ENCODE measurements at places on chromosomes 2 and 18.

DNA sequence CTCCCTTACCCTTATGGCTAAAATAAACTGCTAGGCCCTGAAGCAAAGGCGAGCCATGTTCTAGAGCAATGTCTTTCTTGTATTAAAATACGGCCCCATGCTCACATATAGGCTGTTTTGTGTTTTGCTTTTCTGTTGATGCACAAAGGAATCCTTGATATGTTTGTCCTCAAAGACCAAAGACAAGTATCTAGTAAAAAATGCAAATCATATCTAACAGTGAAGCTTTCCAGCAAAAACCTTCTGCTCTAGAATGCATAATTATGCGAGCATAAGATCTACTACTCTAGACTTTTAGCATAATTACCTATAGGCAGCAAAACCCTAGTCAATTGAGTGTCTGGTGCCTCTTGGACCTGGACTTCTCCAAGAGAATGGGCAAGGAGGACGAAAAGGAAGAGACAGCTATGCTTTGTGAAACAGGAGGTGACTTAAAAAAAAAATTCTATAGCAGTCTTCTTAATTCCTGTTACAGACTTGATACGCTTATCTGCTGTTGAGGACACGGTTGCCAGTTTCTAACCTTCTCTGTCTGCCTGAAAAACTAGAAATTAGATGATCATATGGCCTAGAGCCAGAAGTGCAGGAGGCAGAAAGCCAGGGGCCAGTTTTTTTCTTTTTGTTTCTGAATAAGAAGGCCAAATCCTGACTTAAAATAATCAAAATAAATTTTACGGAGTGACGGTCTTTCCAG is 1.5 kb upstream of the AMMECR1L start:
- DNase-seq = no peak

DNA sequence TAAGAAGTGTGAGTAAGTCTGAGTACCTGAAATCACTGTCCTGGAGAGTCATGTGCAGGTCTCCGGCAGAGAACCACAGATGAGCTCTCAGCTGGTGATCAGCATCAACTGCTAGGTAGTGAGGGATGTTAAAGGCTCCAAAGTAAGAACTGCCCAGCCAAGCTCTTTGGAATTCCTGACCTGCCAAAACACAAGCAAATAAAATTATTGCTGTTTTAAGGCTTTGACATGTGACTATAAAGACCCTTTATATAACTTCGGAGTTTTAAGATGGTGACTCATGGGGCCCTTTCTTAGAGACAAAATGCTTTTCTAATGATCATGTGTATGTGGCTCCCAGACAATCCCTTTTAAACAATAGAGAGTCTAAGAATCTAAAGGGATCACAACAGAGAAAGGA is 855.7 kb downstream of the TRIB2 start:
- no peak for DNase-seq

DNA sequence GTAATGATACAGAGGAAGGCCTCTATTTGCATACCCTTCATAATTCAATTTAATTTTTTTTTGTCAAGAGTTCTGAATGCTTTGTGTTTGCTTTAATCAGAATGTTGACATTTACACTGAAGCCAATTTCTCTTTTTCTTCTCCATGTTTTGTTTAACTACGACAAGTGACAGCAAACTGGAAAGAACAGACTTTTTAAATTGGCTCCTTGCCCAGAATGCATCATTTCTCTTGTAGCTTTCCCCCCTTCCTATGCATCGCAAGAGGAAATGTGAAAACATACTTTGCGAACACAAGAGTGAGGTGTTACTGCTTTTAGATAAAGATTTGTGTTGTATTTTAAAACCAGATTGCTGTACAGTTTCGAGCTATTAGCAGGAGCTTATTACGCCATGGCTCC is 955.2 kb upstream of the CELF4 start:
- no peak for DNase-seq

DNA sequence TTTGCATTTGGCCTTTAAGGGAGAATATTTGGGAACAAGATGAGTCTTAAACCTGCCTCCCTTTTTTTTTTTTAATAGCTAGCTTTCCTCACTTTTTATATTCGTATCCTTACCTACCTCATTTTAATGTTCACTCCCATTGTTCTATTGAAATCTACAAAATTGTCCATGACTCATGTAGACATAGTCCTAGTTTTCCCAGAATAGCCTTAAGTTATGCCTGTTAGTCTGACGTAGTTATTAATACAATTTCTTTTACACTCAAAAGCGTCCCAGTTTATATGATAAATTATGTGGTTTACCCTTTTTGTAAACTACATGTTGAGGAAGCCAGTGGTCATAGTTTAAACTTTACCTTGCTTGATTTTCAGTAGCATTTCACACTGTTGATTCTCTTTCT is 73.4 kb downstream of the UBR3 start:
- DNase-seq = no peak

DNA sequence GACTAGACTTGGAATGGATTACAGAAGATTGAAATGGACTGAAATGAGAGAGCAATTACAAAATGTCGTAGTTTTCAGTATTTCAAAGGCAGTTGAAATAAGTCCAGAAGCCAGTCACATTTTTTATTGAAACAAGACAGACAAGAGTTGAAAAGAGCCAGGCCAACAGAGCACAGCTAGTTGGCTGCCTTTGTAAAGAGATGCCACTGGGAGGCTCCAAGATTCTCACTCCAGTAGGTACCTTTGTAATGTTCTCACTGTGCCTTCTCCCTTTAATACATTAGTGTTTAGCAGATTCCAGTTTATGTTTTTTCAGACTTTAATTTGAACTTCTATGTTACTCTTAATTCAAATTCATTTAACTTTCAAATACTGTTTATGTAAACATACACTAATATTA is 234.8 kb downstream of the DSEL start:
- DNase-seq = no peak

- DNase-seq = no peak
Observed at GRCh38 chr2:37767046-37767445, 95.6 kb upstream of the CDC42EP3 start.

DNA sequence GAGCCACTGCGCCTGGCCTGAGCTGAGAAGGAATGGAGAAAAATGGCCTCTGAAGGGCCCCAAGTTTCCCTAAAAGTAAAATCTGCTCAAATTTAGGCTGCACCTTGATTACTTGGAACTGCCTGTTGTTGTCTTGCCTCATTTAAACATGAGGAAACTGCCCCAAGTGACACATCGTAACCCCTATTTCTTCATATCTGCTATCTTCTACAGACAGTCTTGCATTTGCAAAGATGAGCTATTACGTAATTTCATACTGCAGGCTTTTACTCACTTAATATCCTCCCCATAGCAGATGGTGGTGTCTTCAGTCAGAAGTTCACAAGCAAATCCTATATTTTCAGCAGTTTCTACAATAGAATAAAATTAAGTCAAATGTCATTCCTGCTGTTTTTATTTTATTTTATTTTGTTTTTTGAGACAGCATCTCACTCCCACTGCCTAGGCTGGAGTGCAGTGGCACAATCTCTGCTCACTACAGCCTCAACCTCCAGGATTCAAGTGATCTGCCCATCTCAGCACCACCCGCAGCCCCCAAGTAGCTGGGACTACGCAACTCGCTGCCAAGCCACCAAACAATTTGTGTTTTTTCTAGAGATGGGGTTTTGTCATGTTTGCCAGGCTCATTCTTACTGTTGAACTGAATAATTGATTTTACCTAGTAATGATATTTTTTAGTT is 45.3 kb upstream of the NARS1 start:
- no peak for DNase-seq

DNA sequence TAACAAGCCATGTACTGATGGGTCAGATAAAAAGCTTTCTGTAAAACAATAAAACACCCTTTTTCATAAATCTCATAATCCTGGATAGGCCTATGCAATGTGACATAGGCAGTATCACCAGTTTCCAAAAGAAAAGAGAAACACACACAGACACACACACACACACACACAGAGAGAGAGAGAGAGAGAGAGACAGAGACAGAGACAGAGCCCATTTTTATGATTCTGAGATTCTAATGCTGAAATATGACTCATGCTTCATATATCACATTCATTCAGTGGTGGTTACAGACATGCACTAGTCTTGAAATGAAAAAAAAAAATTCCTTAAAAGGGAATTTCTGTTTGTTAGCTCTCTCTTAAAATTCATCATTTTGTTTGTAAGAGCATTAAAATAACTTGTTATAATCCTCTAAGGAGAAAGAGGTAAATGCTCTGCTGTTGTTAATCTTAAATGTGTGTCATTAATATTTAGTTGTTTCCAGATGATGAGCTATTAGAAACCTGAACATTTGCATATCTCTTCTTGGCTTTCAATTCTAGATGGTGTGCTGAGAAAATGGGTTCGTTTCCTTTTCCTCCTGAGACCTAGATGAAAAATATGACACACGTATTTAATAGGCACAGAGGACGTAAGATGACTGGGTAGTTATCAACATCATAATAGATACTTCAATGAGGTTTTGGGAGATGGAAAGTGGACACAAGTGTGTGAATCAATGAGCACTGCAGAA is 1598.7 kb upstream of the ACVR2A start:
- DNase-seq = no peak

GRCh38 chr2:226376516-226377180 is 423.0 kb downstream of the IRS1 start:
- DNase-seq = no peak

- no peak for DNase-seq
Observed at GRCh38 chr2:128490321-128490720, 171.7 kb upstream of the HS6ST1 start.

GRCh38 chr2:148994341-148994740 is 44.2 kb upstream of the LYPD6B start:
- DNase-seq = no peak

DNA sequence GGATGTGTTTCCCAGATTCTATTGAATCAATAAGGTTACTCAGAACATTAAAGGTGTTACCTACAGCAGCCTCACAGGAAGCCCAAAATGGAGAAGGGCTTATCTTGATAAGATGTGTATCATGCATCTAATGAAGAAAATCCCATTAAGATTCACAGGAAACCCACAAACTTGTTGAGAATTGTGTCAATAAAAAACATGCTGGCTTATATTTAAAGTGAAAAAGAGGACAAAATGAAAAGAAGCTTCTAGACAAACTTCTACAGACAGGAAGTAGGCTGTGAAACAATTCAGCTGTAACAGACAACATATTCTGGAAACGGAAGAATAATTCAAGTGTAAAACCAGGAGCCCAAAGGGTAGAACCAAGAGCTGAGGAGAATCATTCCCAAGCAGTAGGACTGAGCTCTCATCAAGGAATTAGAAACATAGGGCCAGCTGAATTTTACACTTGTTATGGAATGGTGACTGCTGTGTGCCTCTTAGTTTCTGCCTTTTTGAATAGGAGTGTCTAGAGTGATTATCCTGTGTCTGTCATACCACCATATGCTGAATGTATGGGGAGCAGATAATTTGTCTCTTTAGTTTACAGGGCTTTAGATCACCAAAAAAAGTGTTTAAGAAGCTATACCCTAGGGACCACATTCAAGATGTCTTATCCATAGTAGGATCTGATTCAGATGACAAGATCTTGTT is 9.6 kb downstream of the IMMT start:
- no peak for DNase-seq

DNA sequence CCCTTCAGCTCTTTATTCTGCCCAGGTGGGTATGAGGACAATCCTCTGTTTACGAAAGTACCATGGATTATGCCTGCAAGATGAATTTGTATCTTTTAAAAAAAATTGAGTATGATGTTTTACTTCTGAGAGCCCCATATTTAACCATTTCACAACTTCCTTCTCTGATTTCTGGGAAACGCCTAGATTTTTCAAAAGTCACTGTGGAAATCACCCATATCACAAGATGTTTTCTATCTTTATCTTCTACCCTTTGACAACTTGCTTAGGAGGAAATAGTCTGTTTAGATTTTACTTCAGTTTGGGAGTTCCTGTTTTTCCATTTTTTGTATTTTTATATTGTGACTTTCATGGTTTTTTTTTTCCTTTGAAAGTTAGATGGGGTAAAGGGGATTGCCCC is 53.0 kb downstream of the ICOS start:
- DNase-seq = no peak

DNA sequence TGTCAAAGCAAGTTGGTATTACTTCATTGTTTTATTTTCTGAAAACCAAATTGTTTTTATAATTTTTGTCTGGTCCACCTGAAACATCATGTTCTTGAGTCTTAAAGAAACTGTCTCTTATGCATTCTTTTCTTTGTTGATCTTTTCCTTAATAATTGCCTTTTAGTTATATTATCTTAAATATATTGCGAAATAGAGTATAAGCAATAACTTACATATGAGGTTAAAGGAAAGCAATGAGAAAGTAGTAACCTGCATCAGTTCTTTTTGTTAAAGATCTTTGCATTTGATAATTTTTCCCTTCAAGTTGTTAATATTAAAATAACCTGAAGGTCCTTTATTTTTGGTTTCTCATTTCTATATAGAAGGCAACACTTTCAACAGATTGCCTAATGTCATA is 315.0 kb downstream of the CTNNA2 start:
- no peak for DNase-seq

DNA sequence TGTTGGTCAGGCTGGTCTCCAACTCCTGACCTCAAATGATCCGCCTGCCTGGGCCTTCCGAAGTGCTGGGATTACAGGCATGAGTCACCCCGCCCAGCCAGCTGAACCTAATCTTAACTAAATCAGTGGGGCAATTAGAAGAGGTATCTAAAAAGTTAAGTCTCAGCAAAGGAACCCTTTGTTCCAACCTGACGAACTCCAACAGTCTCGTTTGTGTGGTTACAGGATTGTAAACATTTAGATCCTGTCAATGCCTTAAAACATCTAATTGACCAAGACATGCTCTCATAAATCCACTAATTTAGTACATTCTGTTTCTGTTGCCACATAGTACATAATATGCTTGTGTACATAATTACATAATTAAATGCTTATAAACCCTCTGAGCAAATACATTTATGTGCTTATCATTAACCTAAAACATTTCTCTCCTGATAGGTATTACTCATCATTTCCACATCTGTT is 31.1 kb upstream of the STK39 start:
- DNase-seq = no peak

GRCh38 chr18:55439056-55439455 is 148.9 kb downstream of the TCF4 start:
- DNase-seq = no peak

GRCh38 chr18:63224630-63225029 is 94.9 kb downstream of the BCL2 start:
- no peak for DNase-seq

DNA sequence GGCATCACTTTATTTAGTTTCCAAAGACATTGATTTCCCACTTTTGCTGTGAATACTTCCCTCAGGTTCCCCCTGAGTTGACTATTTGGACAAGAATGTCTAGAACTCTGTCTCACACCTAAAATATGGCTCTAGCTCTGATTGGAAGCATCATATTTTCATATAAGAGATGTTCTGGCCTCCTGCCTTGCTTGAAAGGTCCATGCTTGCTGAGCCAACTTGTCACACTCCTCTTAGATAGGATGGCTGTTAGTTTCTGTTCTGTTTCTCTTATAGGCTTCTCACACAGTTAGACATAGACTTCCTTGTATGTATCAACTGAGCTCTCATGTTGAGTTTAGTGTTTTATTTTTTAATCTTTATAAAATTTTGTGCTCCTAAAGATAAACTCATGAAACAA is 87.1 kb downstream of the CNTNAP5 start:
- no peak for DNase-seq

GRCh38 chr2:224146356-224147160 is 107.5 kb upstream of the SERPINE2 start:
- DNase-seq = no peak

GRCh38 chr18:44687421-44687820 is 6.7 kb downstream of the SETBP1 start:
- DNase-seq = no peak
